ENCODE measurements at places on chromosomes 16 and 17.

- peak; percentile 56 for DNase-seq
Observed at GRCh38 chr17:69947027-69947759, 127.8 kb upstream of the KCNJ16 start.

DNA sequence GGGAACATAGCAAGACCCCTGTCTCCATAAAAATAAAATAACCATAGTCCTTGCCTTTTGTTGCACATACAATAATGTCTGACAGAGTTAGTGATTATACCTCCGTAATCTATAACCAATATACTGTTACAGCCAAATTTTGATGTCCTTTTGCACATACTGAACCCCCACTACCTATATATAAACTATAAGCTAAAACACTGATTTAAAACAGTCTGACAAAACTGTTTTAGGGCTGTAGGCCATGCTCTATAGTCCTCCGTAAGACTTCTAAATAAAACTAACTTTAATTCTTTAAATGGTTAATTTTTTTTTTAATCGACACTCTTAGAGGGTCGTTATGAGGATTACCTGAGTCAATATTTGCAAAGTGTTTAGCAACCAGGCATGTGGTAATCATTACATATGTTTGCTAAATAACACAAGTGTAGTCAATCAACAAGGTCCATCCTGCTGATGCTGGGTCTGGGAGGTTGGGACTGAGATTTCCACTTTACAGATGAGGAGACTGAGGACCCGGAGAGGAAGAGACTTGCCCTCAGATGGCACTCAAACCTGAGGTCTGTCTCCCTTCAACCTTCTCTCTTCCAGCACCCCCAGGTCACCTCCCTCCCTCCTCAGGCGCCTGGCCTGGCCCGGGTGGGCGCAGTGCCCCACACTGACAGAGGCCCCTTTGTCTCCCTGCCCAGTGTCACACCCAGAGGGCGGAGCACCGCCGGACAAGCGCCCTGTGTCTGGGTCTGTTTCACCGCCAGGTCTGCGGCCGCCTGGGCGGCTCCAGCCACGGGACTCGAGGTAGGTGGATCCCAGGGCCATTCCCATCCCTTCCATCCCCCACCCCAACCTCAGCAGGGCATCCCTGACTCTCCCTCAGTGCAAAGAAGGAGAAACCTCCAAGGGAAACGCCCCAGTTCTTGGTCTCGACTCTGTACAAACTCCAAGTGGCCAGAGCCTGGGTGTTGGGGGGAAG lies 10.3 kb downstream of the ZNF385C start:
- DNase-seq = no peak

DNA sequence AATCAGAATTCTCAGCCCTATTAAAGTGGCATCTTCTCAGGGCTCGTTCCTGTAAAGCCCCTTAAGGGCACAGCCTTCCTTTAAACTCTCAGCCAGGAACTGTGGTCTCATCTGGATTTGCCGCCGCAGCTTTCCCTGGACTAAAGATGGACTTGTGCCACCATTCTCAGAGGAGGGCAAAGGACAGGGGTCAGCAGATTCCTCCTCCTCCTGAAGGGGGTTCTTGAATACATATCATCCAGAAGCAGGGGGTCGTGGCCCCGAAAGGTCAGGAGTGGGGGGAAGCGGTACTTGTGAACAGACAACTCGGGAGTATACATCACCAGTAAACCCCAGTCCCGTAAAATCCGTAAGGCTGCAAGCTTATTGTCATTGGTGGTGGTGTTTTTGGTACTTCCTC lies 174.8 kb downstream of the RPTOR start:
- no peak for DNase-seq

GRCh38 chr17:48134912-48135480 lies 27.4 kb downstream of the SNX11 start:
- peak; percentile 32 for DNase-seq

- no peak for DNase-seq
Observed at GRCh38 chr16:2443555-2443954, 14.3 kb downstream of the CCNF start.

DNA sequence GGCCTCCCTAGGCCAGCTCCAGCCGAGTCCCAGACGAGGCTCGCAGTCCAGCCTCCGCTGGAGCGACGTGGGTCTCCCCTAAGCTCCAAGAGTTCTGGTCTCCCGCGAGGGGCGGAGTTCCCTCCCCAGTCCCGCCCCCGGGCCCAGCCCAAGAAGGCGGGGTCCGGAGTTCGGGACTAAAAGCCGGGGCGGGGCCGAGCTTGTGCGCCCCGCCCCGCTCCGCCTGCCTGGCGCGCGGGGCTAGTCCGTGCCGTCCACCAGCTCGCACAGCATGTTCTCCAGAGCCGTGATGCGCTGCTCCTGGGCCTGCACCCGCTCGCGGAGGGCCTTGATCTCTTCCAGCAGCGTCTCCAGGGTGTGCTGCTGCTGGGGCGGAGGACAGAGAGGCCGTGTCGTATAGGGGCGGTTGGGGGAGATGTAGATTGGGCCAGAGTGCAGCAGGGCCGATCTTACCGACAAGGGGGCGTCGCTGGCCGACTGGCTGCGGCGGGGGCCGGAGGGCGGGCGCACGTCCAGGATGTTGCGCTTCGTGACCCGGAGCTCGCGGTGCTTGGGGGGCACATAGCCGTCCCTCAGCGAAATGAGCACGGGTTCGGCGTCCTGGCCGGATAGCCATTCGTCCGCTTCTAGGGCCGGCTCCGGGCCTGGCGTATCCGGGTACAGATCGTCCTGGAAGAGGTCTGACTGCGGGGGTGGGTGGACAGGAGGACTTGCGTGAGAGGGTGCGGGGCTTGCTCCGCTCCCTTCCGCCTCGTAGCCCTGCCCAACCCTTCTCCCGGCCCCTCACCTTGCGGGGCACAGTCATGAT lies 7.0 kb downstream of the CORO6 start:
- peak; percentile 70 for DNase-seq

Data from hematopoietic multipotent progenitor cell (in vitro differentiated cells).